HT-29 (cell line): ENCODE measurements at places on chromosomes 6 and 20.

GRCh38 chr20:14996883-14997672 is 659.7 kb upstream of the FLRT3 start:
- no peak for DNase-seq

- DNase-seq: no peak
Observed at GRCh38 chr6:159833556-159833955, 33.5 kb downstream of the PNLDC1 start.

DNA sequence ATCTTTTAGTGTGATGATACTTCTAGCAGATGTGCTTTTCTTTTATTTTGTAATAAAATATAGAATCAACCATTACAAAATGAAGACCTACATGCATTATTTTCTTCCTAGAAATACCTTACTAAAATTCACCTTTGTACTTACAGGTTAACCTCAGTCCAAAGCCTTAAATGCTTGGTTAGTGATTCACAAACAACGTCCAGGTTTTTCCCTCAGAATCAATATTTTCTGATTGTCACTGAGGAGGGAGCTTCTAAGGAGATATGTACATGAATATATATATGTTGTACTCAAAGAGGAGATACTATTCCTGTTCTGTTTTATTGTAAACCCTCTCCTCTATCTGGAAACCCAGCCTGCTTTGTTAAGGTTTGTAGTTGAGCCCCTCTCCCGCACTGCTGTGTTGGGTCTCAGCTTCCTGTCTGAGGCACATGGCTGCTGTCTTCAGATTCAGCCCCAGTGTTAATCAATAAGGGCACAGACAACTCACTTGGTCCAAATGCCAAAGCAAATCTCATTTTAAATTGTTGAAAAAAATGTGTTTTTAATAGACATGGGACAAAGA is 33.9 kb upstream of the HS3ST5 start:
- DNase-seq: peak; percentile 9

GRCh38 chr6:170175644-170176135 is 115.2 kb downstream of the DLL1 start:
- no peak for DNase-seq

- DNase-seq: no peak
Observed at GRCh38 chr6:52667572-52667971, 3.3 kb upstream of the TMEM14A start.

- no peak for DNase-seq
Observed at GRCh38 chr6:106199998-106200397, 113.9 kb downstream of the PRDM1 start.

GRCh38 chr6:158808941-158809678 is 10.1 kb downstream of the EZR start:
- DNase-seq: peak; percentile 28

- peak; percentile 64 for DNase-seq
Observed at GRCh38 chr6:91476000-91476399, 889.1 kb upstream of the MAP3K7 start.

GRCh38 chr6:14210077-14210476 is 92.5 kb downstream of the CD83 start:
- DNase-seq: no peak

DNA sequence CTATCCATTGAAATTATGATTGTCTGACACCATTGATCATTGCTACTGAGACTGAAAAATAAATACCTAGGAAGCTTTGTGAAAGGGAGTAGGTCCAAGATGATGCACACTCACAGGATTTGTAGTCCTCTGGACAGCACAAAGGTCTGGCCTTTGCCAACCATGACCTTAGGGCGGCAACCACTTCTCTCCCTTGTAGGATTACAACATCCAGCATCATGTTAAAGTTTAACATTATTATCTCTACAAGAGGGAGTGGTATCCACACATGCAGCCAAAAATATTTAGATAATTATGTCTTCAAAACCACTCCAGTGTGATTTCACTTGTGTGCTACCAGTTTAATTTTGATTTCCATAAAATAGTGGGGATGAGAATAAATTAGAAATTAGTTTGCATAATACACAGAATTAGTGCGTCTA is 51.1 kb upstream of the NHSL1 start:
- no peak for DNase-seq

- no peak for DNase-seq
Observed at GRCh38 chr6:52985228-52985627, 9.9 kb downstream of the GSTA4 start.

DNA sequence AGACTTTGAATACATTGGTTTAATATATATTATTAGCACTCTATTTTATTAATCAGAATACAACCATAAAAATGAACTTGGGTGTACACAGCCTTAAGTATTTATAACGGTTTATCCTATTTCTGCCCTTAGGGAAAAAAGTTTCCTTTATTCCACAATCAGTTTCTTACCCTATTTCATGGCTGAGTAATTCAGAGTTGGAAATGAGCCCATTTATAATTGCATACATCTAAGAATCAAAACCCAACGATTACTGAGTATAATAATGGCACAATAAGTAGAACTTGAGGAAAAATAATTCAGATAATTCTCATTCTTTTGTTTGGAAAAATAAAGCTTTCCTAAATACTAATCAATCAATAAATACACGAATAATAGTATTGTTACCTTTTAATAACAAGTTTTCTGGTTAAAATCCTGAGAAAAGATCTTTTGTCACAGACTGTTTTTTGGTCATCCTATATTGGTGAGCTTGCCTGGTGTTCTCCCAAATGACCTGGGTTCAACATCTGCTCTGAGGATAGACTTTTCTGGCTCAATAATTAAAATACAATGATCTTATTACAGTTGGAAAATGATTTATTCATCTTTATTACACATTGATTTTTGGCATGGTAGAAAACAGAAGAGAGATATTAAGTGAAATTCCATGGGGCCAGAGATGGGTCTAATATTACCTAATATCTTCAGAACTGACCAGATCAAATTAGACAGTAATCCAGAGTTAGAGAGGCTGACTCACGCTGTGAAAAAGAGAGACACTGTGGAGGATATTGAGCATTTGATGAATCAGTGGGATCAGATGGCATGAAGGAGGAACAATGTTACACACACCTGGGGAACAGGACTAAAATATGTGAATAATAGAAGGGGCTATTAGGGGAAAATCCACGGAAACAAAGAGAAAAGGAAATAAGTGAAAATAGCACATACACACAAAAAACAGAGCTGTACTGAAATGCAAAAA is 162.1 kb upstream of the TBX18 start:
- DNase-seq: no peak

DNA sequence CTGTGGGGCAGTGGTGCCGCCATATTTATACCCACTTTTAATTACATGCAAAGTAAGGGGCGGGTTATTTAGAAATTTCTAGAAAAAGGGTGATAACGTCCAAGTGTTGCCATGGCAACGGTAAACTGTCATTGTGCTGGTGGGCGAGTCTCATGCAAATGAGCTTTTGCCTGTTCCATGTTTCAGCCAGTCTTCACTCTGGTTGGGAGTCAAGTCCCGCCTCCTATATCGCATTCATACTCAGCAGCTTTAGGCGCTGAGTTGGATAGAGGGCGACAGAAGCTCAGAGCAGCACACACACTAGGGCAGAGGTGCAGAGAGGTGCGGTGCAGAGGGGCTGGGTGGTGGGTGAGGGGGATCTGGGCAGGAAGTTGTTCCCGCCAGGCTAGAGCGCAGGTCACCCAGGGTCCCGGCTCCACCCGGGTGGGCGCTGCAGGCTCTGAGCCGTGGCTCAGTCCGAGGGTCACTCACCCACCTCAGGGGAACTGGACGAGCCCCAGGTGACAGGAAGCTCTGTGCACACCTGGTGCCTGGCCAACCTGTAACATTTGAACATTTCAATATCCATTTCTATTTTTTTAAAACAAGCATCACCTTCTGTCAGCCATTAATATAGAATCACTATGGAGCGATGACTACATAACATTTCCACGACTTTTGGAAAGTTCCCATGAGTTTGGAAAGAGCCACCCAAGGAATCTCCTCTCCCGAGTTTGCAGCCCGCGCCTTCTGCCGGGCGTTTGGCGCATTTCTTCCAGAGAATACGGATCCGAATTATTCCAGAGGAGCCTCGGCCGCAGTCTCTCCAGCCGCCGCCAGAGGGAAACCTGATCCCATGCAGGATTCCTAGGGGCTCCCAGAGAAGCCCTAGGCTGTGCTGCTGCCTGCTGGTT is 89.1 kb upstream of the PHACTR3 start:
- DNase-seq: peak; percentile 90

DNA sequence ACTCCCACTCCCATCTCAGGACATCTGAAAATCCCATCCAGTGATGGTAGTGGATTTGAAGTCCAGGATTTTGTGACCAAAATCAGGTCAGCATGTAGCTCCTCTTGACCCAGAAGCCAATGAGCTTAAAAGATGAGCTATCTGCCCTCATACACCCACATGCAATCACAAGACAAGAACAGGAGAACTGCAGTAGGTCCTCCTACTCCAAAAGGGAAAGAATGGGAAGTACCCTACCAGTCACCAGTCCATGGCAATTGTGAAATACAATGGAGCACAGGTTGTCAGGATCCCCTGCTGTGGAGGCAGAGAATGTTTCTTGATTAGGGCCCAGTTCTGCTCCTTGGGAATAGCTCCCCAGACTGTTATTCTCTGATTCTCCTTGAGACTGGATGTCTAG is 347.3 kb upstream of the CNR1 start:
- no peak for DNase-seq

- no peak for DNase-seq
Observed at GRCh38 chr6:49030251-49031020, 432.6 kb downstream of the MMUT start.
